ENCODE measurements at places on chromosomes 7 and 10.

DNA sequence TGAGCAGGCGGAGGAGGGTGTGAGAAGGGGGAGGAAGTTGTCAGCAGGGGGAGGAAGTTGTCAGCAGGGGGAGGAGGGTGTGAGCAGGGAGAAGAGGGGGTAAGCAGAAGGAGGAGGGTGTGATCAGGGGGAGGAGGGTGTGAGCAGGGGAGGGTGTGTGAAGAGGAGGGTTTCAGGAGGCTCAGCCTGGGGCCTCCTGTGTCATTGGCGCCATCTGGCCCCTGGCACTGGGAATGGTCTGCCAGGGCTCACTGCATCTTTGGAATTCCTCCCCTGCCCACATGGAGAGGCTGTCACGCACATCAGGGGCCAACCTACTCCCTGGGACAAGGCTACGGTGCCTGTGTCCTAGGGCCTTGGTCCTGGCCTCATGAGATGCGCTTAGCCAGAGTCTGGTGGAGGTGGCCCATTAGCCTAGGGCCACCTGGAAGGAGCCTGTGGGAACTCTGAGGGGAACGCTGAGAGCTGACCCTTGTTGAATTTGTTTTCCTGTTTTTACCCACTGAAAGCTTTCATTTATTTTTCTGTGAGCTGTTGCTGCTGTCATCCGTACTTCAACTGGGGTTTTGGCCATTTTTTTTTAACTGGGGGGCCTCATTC, 18.0 kb downstream of the CAMK2B start:
- DNase-seq: no peak

- DNase-seq: no peak
Observed at GRCh38 chr7:17626235-17626634, 314.1 kb downstream of the SNX13 start.

DNA sequence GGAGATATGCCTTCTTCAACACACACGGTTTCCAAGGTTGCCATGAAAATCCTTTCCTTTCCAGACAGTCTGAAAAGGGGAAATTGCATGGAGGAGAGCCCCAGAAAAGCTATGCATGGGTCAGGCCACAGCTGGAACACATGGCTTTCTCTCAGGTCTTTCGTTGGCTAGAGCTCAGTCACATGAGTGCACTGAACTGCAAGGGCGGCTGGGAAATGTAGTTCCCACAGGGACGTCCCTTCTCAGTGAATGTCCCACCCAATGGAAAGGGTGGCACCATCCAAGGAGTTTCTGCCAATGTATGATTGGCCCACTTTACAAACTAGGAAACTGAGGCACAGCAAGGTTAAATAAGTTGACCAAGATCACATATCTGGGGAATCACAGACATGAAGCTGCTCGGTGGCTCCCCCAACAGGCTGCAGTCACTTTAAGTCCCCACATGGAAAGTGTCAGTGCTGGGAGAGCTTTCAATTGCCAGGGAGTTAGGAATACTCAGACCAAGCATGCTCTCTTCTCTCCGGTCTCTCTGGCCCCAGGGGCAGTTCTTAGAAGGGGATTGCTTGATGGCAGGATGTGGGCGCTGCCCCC, 571.3 kb downstream of the GLRX3 start:
- no peak for DNase-seq

GRCh38 chr7:108282427-108282996, 152.4 kb upstream of the LAMB4 start:
- no peak for DNase-seq

GRCh38 chr10:77501152-77501845, 136.3 kb downstream of the KCNMA1 start:
- DNase-seq: no peak

DNA sequence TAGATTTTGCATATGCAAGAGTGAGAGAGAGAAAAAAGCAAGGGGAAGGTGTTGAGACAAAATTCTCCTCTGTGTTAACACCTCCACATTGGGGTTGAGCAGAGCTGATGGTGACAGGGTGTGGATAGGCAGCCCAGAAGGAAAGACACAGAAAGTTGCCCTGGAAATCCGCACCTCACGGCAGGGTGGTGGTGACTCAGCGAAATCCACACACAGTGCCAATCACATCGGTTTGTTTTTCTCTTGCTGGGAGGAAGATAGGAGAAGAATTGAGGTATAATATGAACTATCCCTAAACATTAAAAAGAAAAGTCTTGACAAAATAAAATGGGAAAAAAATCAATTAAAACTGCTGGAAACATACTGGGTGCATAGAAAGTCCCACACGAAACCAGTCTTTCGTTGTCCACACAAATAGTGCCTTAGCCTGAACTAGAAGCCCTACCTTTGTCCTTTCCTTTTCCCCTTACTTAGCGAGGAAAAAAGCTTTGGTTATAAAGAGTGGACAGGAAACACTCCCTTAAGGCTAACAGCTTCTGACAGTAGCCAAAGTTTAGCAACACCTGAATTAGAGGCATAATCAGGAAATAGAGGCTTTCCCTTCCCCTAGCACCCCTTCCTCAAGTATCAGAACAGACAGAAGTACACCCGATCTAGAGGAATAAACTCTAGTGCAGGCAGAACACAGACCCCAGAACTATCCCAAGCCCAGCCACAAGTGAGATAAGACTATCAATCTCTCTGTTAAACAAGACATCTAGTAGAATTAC, 39.2 kb upstream of the DNAJC1 start:
- DNase-seq: no peak

DNA sequence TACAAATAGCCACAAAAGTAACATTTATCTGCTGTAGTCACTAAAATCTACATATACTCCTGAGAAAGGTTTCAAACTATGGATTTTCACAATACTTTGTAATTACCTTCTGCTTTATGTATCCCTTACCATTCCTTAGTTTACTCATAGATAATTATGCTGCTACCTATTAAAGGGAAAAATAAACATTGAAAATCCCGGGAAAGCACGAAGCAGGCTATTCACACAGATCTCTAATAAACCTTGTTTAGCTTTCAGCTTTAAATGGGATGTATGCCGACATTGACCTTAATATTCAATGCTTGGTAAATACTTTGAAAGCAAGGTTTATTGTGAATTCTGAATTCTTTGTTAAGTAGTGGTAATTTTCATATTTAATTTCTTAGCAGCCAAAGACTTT, 58.5 kb upstream of the SMIM30 start:
- DNase-seq: no peak

- no peak for DNase-seq
Observed at GRCh38 chr7:95026018-95026417, 118.6 kb downstream of the PPP1R9A start.

All from NCI-H187 (cell line).